ENCODE measurements at places on chromosomes 2 and 18.

GRCh38 chr2:194739217-194739616 lies 917.8 kb upstream of the SLC39A10 start:
- no peak for DNase-seq

DNA sequence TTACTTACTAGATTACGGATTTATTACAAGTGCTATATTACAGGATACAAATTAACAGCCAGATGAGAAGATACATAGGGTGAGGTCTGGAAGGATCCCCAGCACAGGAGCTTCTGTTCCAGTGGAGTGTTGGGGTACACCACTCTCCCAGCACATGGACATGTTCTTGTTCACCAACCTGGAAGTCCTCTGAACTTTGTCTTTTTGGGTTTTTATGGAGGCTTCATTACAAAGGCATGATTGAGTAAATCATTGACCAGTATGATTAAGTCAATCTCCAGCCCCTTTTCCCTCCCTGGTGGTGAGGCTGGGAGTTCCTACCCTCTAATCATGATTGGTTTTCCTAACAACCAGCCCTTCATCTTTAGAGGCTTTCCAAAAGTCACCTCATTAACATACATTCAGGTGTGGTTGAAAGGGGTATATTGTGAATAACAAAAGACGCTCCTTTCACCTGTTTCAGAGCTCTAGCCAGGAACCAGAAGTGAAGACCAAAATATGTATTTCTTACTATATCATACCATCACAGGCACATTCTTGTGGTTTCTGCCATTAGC lies 38.3 kb downstream of the APLF start:
- no peak for DNase-seq

GRCh38 chr2:167581961-167582574 lies 665.3 kb downstream of the STK39 start:
- no peak for DNase-seq

DNA sequence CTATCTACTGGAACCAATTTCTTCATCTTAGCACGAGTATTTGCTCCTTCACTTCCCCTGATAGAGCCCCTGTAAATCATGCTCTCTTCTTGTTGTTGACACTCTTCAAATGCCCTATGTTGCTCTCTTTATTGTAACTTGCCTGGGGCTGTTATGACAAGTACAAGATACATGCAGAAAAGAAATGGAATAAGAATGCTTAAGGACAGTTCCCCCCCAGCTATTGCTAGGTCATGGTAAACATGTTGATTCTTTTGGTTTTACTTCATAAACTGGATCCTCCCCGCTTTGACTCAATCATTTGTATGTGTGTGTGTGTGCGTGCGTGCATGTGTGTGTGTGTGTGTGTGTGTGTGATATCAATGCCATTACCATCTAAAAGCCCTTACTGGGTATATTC lies 368.5 kb upstream of the CNTNAP5 start:
- no peak for DNase-seq

GRCh38 chr2:133086176-133086575 lies 416.2 kb upstream of the LYPD1 start:
- DNase-seq, result no peak

- DNase-seq, result no peak
These were observed 820.0 kb upstream of the NXPH2 start for GRCh38 chr2:139600166-139600565.

DNA sequence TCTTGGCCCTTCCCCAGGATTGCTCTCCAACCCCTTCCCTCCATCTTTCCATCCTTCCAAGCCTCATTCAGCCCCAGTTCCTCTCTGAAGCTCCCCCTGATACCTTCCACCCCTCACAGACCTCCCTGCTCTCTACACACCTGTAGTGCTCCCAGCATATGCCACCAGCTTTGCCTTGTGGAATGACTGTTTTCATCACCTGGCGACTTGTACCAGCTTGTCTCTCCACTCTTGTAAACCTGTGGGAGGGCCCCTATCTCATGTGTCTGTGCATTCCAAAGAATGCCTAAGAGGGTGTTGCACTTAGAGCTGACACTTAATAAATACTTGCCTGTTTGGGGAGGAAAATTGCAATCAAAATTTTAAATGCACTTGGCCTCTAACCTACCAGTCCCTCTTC lies 198.7 kb downstream of the BCL11A start:
- no peak for DNase-seq

DNA sequence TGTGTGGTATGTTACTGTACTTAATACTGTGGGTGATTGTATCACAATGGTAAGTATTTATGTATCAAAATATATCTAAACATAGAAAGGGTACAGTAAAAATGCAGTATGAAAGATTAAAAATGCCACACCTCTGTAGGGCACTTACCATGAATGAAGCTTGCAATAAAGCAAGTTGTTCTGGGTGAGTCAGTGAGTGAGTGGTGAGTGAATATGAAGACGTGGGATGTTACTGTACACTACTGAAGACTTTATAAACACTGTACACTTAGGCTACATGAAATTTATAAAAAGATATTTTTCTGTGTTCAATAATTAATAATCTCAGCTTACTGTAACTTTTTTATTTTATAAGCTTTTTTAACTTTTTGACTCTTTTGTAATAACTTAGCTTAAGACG lies 1162.4 kb upstream of the NRXN1 start:
- DNase-seq, result no peak

DNA sequence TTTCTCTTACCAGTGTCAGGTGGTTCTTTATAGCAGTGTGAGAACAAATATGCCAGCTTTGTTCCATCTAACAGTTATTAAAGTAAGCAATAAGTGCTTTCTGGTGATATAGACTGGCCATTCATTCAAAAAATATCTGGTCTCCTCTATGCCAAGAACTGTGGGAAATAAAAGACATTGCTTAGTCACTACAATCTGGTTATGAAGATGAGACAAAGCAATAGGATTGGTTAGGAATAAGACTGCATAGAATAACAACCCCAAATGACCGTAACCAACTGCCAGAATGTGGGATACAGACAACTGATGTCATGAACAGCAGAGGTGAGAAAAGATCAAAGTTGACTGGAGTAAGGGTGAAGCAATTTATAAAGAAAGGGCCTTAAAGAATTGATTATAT lies 83.8 kb downstream of the MBD2 start:
- DNase-seq, result no peak
